Jurkat, Clone E6-1 (cell line): ENCODE measurements at places on chromosomes 7 and 10.

GRCh38 chr10:93438613-93439253, 43.4 kb downstream of the MYOF start:
- no peak for DNase-seq

DNA sequence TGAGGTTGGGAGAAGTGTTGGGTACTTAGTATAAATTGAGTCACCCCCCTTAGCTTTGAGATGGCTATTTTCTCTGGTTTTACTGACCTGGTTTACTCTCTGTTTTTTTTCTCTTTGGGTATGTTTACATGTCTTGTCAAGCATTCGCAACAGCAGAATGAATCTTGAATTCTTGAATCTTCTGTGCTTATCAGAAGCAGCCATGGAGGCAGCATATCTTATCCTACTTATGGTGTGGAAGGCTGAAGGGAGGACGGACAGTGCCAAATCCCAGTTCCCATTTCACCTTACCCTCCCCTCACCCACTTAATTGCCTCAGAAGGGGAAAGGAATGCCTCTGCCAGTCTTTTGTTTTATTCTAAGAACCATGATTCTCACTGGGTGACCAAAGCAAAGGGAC, 3.7 kb downstream of the SND1 start:
- no peak for DNase-seq

- peak; percentile 38 for DNase-seq
These were observed 109.2 kb downstream of the DPY19L1 start for GRCh38 chr7:34928052-34928451.

DNA sequence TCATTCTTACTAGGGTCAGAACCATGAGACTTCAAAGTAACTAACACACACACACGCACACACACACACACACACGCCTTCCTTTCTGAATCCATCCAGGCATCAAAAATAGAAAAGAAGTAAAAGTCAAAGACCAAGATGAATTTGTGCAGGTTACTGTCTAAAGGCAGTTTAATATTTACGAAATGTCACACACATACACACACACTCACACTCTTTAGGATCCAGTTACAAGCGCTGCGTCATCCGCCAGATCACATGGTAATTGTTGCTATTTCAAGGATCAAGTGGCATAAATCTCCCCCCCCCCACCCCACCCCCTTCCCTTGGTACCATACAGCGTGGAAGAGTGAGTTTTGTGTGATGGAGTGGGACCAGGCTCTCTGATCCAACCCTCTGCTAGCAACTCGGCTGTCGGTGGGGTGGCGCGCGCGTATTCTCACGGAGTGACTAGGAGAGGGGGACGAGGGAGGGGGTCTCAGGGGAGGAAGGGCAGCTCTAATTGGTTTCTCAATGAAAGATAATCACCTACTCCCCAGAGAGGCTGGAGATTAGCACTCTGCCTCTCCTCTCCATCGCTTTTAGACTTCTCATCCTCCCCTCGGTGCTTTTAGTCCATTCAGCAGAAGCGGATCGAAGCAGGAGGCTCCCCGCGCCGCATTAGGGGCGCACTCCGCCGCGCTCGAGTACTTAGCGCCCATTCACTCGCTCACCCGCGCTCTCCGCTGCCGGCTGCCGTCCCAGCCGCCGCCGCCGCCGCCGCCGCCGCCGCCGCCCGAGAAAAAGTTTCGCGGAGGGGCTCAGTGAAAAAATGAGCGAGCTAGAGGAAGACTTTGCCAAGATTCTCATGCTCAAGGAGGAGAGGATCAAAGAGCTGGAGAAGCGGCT, 83.5 kb upstream of the PRKG1 start:
- no peak for DNase-seq

GRCh38 chr7:2105280-2105679, 127.5 kb downstream of the MAD1L1 start:
- no peak for DNase-seq

- DNase-seq = no peak
These were observed 16.7 kb upstream of the FGL2 start for GRCh38 chr7:77216181-77216845.

DNA sequence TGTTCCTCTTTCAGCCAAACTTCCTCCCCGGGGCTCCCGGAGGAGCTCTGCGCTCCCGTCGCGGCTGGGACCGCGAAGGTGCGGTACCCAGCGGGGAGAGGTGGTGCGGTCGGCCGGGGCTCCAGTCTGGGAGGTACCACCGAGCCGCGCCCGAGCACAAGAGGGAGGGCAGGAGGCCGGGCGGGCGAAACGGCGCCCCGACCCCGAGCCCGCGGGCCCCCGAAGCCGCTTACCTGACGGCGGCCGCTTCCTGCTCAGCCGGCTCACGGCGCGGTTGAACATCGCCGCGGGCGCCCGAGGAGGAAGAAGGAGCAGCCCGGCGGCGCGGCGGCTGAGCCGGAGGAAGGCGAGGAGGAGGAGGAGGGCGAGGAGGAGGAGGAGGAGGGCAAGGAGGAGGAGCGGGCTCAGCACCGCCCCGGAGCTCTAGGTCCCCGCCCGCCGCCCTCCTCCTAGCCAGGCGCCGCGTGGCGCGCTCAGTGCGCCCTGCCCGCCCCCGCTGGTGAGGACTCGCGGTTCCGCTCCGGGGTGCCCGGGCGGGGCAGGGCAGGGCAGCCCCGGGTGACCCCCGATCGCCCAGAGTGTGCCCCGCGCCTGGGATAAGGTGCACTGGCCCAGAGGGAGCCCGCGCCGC, at the start of gene RGS10:
RGS10 (minus strand) TSS at position 363 of the 631 bp plus-strand sequence; CDS start at position 282, 81 bp downstream.
- DNase-seq = peak; percentile 74

DNA sequence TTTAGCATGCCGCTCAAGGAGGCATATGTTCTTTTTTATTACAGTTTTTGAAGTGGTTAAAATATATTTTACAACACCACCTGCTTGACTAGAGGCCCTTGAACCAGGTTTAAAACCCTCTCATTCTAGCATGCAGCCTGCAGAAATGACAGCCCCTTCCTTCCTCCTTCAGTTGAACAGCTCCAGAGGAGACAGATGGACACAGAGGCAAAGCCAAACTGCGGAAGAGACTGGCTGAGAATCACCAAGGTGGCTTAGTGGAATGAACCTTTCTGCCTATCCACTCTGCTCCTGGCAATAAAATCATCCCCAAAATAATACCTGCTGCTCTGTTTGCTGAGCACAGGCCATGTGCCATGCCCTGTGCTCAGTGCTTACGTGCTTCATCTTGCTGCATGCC, 23.9 kb upstream of the PLPP4 start:
- peak; percentile 36 for DNase-seq

DNA sequence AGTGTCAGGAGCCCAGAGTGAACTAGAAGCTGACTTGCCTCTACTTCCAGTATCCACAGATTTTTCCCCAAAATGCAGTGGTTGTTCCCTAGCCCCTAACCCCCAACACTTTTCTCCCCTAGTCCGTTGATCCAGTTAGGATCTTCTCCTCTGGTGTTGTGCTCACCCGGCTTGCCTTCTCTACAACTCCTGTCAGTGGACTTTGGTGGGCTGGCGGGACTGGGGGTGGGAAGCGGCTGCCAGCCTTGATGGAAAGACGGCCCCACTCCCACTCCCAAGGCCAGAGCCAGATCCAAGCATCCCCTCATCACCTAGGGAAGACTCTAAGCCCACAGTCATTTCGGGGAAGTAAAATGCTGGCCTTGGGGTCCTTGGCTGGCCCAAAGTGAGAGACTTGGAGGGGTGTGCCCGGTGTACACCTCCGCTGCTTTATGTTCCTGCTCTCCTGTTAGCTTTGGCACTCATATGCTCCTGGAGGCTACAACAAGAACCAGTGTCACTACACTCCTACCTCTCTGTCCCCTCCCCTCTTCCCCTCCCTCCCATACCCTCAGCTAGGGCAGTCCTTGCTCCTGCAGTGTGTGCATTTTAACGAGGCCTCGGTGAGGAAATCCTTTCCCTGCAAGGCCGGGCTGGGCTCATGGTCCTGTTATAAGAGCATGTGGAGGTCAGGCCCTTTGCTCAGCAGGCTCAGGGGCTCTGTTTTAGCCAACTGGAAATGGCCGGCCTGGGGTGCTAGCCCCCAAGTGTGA, 930 bp upstream of the HOXA10 start:
- no peak for DNase-seq

DNA sequence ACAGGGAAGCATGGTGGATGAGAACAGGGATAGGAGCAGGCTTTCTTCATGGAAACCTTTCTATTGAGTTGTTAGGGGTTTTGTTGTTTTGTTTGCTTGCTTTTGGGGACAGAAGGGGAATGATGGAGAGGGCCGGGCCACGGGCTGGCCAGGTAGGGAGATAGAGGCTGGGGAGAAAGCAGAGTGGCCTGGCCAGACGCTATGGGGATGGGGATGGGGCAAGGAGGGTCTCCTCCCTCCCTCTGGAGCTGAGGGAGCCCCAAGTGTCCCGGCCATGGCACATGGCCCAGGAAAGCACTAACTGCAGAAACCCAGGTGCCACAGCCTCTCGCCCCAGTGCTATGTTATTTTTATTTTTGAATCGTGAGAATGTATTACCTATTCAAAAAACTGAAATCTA, 10.0 kb downstream of the AOC1 start:
- DNase-seq = no peak

- no peak for DNase-seq
These were observed at the start of gene C1QL3 for GRCh38 chr10:16521311-16522016. Gene C1QL3, minus strand, starts transcription at chr10:16521879. Its CDS starts 814 bp downstream, at chr10:16521065.

DNA sequence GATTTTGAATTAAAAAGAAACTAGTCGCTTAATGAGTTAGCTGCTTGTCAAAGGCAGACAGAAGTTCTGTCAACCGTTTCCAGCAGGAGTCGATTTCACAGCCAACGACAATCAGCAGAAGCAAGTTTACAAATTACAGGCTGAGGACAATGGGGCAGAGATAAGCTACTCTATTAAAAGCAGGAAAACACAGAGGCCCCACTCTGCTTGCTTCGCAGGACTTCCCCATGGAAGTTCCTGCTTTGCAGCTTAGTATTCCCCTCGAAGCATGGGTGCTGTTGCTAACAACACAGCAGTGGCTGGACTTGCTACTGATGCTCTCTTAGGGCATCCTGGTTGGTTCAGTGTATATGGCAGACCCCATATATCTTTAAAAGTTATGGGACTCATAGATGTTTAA, 50.8 kb upstream of the KLF6 start:
- DNase-seq = no peak

GRCh38 chr7:104296266-104296665, 32.1 kb upstream of the LHFPL3 start:
- no peak for DNase-seq

DNA sequence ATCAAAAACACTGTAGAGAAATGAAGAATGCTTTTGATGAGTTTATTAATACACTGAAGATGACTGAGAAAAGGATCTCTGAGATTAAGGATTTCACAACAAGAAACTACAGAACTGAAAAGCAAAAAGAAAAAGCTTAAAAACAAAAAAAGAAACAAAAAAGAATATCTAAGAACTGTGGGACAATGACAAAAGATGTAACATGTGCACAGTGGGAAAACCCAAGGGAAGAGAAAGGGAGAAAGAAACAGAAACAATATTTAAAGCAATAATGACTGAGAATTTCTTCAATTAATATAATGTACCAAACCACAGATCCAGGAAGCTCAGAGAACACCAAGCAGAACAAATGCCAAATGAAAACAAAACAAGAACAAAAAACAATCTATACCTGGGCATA, 42.2 kb downstream of the TFEC start:
- DNase-seq = no peak

- DNase-seq = no peak
These were observed 89.1 kb downstream of the TNS3 start for GRCh38 chr7:47492716-47493325.

DNA sequence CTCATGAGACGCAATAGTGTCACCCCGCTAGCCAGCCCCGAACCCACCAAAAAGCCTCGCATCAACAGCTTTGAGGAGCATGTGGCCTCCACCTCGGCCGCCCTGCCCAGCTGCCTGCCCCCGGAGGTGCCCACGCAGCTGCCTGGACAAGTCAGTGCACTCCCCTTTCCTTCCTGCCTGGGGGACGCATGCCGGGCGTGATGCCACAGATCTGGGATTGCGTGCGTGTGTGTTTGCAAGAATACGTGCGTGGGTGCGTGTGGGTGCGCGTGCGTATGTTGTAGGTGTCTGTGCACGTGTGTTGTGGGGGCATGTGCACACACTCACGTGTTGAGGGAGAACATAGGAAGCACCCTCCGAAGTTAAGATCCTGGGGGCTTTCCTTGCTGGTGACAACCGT, 23.5 kb downstream of the PFKFB3 start:
- no peak for DNase-seq

DNA sequence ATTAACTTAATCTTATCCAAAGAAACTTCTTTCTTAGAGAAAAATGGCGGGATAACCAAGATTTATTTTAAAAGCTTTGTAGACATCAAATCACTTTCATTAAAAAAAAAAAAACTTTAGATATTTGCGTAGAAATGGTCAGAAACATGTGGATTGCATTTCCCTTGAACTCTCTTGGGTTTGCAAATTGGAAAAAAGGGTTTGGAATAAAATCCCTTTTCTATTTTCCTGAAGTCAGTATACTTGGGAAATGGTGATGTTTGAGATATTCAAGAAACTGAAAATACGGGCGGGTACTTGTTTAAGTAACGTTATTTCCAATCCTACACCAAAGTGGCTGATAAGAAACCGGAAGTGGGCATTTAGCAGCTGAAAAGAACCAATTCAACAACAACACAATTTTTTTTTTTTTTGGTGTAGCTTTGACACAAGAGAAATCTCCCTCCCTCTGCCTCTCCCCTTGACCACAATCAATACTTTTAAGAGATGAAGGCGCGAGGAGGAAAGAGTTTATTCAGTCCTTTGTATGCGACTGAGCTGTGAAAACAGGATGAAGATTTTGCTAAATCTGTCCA, 13.7 kb upstream of the GFRA1 start:
- DNase-seq = peak; percentile 81
